WTC11 (cell line): ENCODE measurements at places on chromosomes 1 and 21. TPM values are rescaled to one million over a fixed set of nuclear protein-coding genes. Genes with fewer than 3 reads are reported as not detected.
A peak's percentile ranks its signal among the peaks of the same experiment; 100 is the strongest.

- H3K4me3 ChIP-seq: no peak overlapping the region
- no peak for DNase-seq
- H3K36me3 ChIP-seq: no peaks in the 10 kb centered on the region
These were observed 42.8 kb upstream of the USP24 start for GRCh38 chr1:55257958-55258357.

- no peak overlapping the region for H3K4me3 ChIP-seq
- no peak overlapping the region for H3K27ac ChIP-seq
- H3K27me3 ChIP-seq: no peaks in the 10 kb centered on the region; the same call in 1 of the 2 replicates
- H3K36me3 ChIP-seq: peaks cover under 1% of the 10 kb centered on the region
- peaks cover 5% of the 10 kb centered on the region; the same call in 1 of the 2 replicates for H3K4me1 ChIP-seq
These were observed 420.5 kb downstream of the MATN1 start for GRCh38 chr1:30302858-30303257.

GRCh38 chr1:15036101-15036500, 117.4 kb upstream of the TMEM51 start:
- DNase-seq: no peak
- H3K27me3 ChIP-seq: no peaks in the 10 kb centered on the region
- no peaks in the 10 kb centered on the region for H3K36me3 ChIP-seq
- H3K4me3 ChIP-seq: no peak overlapping the region
- H3K27ac ChIP-seq: no peak overlapping the region

DNA sequence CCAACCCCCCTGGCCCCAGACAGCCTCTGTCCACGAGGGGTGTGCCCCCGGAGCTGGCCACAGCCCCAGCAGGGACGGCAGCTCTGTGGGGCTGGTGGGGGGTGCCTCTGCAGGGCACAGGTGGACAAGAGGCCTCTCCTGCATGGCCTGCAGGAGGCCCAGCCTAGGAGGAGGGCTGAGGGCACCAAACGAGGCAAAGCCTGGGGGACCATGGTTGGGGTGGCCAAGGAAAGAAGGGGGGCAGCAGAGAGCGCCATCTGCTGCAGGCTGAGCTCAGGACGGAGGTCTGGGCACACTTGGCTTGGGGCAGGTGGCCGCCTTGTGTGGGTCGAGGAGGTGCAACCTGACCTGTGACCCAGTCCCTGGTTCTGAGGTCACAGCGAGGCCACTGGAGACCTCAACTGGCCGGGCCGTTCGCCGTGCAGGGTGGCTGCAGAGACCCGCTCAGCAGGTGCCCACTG, 27.3 kb downstream of the RRP1 start:
- no peak overlapping the region for H3K4me3 ChIP-seq
- DNase-seq: peak; percentile 41
- H3K36me3 ChIP-seq: peaks cover 14% of the 10 kb centered on the region; the same call in 1 of the 2 replicates
- H3K27ac ChIP-seq: no peak overlapping the region

DNA sequence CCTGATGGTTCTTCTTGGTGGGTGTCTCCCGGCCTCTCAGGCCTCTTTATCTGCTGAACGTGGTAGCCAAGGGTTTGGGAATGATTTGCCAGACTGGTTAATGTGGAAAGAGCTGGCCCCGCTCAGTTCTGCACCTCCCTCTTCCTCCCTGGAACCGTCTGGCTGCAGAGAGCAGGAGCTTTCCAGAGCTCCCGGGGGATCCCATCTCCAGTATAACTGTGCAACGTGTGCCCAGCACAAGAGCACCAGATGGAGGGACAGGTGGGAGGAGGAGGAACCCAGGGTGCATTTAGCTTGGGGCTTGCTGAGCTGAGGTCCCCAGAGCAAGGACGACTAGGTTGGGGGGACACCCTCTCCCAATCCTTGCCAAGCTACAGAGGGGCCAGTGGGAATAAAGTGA, 5.0 kb downstream of the TFF1 start:
- DNase-seq: no peak
- no peaks in the 10 kb centered on the region; the same call in 1 of the 2 replicates for H3K27me3 ChIP-seq

GRCh38 chr1:166193057-166193698, 26.4 kb upstream of the FAM78B start:
- DNase-seq: no peak
- no peak overlapping the region for H3K27ac ChIP-seq
- H3K4me1 ChIP-seq: peaks cover 5% of the 10 kb centered on the region
- H3K36me3 ChIP-seq: no peaks in the 10 kb centered on the region

DNA sequence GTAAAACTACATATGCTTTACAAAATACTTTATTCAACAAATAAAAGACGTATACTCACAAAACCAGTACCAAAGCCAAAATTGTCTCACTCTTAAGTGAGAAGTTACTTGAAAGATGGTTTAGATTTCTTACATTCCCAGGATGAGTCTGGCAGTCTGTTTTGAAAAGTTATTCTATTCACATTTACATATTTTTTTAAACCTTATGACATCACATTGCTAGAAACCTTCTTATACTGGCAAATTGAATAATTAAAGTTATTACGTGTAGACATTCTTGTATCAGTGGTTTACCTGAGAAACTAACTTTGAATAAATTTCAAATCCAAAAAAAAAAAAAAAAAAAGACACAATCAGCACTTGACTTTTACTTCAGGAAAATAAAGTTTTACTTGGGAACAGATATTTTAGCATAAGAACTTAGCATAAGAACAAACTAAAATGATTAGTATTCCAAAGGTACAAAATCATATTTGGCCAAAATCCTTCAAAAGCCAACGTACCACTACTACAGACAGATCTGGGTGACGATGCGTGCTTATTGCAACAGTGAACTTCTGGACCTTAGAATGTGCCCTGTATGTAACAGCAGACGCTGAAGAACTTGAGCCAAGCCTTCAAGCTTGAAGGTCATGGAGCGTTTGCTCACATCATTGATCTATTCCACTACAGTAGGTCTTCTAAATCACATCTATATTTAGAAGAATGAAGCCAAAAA, 2.5 kb downstream of the CDC42BPA start:
- no peak overlapping the region for H3K27ac ChIP-seq
- DNase-seq: no peak
- peaks cover 40% of the 10 kb centered on the region for H3K4me1 ChIP-seq
- peak overlapping the region; percentile 90 for H3K4me3 ChIP-seq
- no peaks in the 10 kb centered on the region for H3K27me3 ChIP-seq

- no peak for DNase-seq
- H3K27ac ChIP-seq: 0 out of 2 replicates have a peak overlapping the region, but pooled peaks have one; percentile 48
- H3K36me3 ChIP-seq: no peaks in the 10 kb centered on the region
These were observed 109.7 kb upstream of the ZBTB40 start for GRCh38 chr1:22341791-22342605.

DNA sequence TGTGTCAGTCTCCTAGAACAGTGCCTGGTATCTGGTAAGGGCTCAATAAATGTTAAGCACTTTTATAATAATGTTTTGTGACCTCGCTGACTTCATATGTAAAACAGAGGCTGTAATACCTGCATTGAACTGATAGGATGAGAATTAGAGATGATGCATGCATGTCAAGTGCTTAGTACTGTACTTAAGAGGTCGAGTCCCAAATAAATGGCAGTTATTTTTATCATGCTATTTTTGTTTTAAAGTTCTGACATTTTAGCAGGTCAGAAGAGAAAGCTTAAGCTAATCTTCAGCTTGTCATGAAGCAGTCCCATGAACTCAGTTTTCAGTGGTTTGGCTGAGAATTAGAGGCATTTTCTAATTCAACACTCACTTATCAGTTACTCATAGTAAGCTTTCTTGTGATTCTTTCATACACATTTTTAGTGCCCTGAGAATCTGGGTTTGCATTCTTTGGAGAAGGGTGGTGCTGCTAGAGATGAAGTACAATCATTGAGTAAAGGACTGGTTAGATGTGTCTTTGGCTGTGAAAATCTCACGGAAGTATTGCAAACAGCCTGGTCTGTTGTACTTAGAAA, 75.7 kb upstream of the RAVER2 start:
- no peaks in the 10 kb centered on the region for H3K27me3 ChIP-seq
- no peak for DNase-seq
- H3K36me3 ChIP-seq: peaks cover 49% of the 10 kb centered on the region
- no peak overlapping the region for H3K4me3 ChIP-seq
- no peaks in the 10 kb centered on the region for H3K4me1 ChIP-seq
- no peak overlapping the region for H3K27ac ChIP-seq

DNA sequence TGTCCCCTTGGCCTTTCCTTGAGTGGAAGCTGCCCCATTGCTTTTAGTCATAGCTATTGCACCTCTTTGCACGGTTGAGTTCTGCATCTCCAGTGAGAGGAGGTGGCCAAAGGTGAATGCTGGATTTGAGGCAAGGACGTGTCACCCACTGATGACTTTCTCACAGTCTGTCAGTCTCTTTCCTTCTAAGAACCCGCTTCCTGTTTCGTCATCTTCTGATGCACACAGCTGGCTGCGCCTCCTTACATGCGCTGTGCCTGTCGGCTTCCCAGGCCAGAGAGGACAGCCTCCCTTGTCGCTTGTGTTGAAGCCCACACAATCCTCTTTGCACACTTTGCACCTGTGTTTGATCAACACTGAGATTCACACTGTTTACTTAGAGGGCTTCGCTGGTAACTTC, 41.8 kb upstream of the PWP2 start:
- H3K27me3 ChIP-seq: no peaks in the 10 kb centered on the region
- H3K4me1 ChIP-seq: peaks cover 5% of the 10 kb centered on the region; the same call in 1 of the 2 replicates
- H3K27ac ChIP-seq: peak overlapping the region; percentile 33; the same call in 1 of the 2 replicates
- no peak overlapping the region for H3K4me3 ChIP-seq

GRCh38 chr1:204726478-204726877, 40.9 kb upstream of the LRRN2 start:
- no peak for DNase-seq
- peaks cover 64% of the 10 kb centered on the region for H3K27me3 ChIP-seq
- H3K36me3 ChIP-seq: no peaks in the 10 kb centered on the region
- no peak overlapping the region for H3K4me3 ChIP-seq
- peaks cover 23% of the 10 kb centered on the region for H3K4me1 ChIP-seq

- no peaks in the 10 kb centered on the region for H3K36me3 ChIP-seq
- no peak overlapping the region for H3K27ac ChIP-seq
- no peak overlapping the region for H3K4me3 ChIP-seq
- H3K27me3 ChIP-seq: no peaks in the 10 kb centered on the region; the same call in 1 of the 2 replicates
These were observed 3.7 kb downstream of the SEC16B start for GRCh38 chr1:177966199-177966598.

GRCh38 chr1:54800899-54801759, at the start of gene TTC22:
Gene TTC22, minus strand, starts transcription at chr1:54801323. Its CDS starts 160 bp downstream, at chr1:54801163.
- H3K4me1 ChIP-seq: 0 out of 2 replicates have a peak, but pooled peaks cover 6% of the 10 kb centered on the region
- DNase-seq: peak; percentile 58
- H3K27me3 ChIP-seq: peaks cover 13% of the 10 kb centered on the region

GRCh38 chr1:93344886-93345632, 648 bp upstream of the DR1 start:
- peaks cover 19% of the 10 kb centered on the region for H3K4me1 ChIP-seq
- H3K27ac ChIP-seq: peak overlapping the region; percentile 93
- DNase-seq: no peak
- peaks cover 1% of the 10 kb centered on the region; the same call in 1 of the 2 replicates for H3K36me3 ChIP-seq
- H3K4me3 ChIP-seq: peak overlapping the region; percentile 90
- no peaks in the 10 kb centered on the region for H3K27me3 ChIP-seq

Gene GJA5
- 2.2 to 3.0 TPM (median 2.2 TPM) in 3 replicates for total RNA-seq

Gene FAM163A
- total RNA-seq: 0.07 to 0.09 TPM (median 0.07 TPM) in 3 replicates

Gene FAM177B
- total RNA-seq: not detected in 3 replicates
